ENCODE measurements at places on chromosomes 12 and 14. TPM values are rescaled to one million over a fixed set of nuclear protein-coding genes. Genes with fewer than 3 reads are reported as not detected.
A peak's percentile ranks its signal among the peaks of the same experiment; 100 is the strongest.

- DNase-seq: no peak
Measured at GRCh38 chr12:46217541-46218321, 51.1 kb downstream of the SLC38A1 start.

GRCh38 chr12:29797565-29798355, 14.0 kb upstream of the TMTC1 start:
- DNase-seq: no peak

GRCh38 chr12:58860056-58860787, 60.1 kb downstream of the LRIG3 start:
- DNase-seq: no peak

DNA sequence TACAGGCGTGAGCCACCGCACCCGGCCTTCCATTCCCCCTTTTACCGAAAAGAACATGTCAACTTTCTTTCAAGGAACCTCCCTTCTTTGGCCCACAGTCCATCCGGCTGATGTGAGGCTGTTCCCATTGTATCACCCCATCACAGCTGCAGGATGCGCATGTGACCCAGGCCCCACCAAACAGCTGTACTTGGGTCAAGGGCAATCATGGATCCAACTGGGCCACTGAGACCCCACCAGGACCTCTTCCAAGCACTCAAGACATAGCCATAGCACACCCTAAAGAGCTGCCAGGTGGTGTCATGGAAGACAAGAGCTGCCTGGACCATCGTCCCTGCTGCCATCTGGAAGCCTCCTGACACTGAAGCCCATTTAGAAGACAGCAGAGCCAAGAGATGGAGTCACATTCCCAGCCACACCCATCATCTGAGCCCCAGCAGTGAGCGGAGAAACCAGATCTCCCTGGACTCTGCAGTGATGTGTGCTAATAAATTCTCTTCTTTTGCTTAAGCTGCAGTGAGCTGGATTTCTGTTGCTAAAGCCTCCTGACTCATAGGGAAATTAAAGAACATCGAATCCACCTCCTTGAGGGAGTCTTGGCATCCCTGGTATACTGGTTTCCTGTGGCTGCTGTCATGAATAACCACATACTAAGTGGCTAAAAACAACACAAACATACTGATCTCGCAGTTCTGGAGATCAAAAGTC, 105.6 kb downstream of the KSR2 start:
- no peak for DNase-seq

DNA sequence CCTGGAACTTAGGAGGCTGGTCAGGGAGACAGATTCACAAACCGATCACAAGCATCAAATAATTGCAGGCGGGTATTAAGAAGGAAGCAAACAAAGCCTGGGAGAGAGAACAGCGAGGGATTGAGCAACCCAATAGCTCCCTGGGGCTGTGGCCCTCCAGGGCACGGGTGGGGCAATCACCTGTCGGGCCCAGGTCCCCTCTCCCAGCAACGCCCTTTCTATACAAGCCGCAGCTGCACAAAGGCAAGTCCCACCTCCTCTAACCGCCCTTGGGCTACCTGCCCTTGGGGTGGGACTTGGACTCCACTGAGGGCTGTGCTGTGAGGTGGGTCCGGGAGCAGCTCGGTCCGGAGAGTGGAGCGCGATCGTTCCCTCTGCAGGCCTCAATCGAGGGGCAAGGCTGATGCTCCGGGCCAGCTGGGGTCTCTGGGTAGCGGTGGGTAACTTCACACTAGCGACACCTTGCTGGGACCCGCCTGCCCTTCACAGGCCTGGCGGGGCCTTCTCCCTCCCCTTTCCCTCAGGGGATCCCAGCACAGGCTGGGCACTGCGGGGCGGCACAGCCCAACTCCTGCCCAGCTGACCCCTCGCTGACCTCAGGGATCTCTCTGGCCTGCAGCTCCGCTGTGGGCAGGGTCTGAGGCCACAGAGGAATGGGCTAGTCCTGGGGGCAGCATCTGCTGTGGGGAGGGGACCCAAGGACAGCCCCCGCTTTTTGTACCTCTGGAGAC, 8.0 kb downstream of the PHB2 start:
- peak; percentile 81 for DNase-seq

- no peak for DNase-seq
Measured at GRCh38 chr12:56120158-56120846, 2.2 kb downstream of the ZC3H10 start.

DNA sequence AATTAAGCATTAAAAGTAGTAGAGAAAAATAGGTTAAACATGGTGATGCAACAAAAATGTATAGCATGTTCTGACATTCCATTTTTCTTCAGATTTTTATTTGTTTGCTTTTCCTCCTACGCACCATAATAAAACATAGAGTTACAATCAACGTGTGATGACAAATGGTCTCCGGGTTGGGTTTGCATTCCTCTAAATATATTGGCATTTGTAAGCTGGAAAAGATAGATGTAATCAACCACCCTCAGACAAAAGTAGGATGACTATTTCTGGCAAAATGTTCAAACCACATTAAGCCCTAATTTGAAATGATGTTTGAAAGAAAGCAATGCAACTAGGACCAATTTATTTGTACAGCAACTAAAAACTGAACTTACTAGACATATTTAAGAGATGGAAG, 58.4 kb downstream of the SLC25A21 start:
- DNase-seq: no peak

- DNase-seq: no peak
Measured at GRCh38 chr12:68169213-68169889, 9.8 kb upstream of the IFNG start.

DNA sequence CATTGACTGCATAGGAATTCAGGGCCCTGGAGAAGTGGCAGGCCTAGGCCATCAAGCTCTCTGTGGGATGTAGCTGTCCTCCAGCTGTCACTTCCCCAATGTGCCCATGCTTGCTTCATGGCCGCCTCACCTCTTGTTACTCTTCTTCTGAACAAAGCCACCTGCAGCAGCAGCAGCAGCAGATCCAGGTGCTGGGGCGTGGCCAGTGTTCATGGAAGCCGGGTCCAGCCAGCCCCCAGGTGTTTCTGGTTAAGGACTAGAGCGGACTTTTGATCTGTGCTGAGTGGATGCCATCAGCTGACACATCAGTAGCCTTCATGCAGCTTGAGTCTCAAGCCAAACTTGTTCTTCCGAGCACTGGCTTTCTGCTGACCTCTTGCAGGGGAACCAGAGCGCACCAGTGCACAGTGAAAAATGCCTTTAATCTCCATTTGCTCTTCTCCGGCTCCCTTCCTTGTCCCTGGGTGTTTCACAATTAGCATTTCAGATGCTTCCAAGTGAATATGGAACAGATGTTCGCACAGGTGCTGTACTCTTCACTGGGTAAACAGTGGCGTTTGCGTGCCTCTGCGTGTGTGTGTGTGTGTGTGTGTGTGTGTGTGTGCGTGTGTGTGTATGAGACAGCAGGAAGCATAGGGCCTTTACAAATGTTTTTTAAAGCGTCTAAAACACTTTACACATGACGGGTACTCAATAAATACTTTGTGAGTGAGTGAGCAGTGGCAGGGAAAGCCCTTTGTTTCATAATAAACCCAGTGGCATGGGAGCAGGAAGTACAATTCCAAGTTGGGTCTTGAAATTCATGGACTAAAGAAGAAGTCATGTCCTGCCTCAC, 20.1 kb downstream of the TPCN1 start:
- DNase-seq: peak; percentile 78

DNA sequence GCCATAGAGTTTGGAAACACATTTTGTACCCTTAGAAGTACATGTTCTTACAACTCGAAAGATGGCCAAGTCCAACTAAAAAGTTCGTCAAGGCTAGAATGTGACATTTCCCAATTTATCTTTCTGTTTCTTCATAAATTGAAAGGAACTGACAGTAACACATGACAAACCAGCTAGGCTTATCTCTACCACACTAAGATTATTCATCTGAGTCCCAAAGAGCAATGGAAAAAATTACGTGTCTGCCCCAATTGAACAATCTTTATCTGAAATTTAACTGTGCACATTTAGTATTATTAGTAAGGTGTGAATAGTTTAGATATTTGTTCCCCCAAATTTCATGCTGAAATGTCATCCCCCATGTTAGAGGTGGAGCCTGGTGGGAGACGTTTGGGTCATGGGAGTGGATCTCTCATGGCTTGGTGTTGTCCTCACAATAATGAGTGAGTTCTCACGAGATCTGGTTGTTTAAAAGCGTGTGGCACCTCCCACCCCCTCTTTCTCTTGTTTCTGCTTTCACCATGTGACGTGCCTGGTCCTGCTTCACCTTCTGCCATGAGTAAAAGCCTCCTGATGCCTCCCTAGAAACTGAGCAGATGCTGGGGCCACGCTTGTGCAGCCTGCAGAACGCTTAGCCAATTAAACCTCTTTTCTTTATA, 13.3 kb downstream of the CPM start:
- DNase-seq: no peak

DNA sequence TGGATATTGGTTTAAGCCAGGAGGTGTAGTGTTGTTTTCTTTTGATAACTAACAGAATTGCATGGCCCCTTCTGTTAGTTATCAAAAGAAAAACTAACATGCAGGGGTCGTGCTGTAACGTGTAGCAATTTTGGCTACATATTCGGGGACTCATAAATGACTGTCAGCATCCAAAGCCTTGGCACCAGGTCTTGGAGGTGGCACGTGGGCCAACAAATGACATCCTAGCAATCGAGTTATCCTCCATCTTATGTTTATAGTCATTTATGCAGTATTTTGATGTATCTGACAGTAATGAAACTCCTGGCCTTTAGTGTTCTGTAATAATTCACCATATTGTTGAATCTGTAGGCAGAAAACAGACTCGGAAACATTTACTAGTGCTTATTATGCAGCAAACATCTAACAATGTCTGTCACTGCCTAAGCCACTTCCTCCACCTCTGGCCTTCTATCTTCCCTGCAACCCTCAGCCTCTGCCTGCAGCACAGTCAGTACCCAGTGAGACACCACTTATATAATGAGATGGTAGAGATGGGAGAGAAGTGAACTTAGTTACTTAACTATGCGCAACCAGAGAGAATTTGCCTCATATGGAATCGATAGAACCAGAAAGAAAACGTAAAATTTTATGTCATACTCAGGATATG, 184.6 kb downstream of the AEBP2 start:
- DNase-seq: no peak

- no peak for DNase-seq
Measured at GRCh38 chr14:52272375-52272774, 4.9 kb downstream of the PTGDR start.

GRCh38 chr12:93127582-93128331, 198.7 kb upstream of the EEA1 start:
- DNase-seq: peak; percentile 88

DNA sequence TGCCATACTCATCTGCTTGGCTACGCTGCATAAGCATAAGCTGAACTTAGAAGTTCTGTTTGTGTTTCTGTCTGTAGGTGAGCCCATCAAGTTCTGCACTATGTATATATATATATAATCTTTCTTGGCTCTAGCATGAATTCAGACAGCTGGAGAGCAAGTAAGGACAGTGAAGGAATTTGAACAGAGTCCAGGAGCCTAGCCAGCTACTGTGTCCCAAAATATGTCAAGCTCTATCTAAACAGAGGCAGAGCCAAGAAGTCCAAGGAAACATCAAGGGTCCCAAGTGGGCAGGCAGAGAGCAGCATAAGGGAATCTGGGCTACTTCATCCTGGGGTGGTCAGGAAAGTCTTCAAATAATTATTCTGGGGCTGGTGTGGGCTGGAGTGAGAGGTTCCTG, 118.5 kb upstream of the NPAS3 start:
- DNase-seq: no peak

DNA sequence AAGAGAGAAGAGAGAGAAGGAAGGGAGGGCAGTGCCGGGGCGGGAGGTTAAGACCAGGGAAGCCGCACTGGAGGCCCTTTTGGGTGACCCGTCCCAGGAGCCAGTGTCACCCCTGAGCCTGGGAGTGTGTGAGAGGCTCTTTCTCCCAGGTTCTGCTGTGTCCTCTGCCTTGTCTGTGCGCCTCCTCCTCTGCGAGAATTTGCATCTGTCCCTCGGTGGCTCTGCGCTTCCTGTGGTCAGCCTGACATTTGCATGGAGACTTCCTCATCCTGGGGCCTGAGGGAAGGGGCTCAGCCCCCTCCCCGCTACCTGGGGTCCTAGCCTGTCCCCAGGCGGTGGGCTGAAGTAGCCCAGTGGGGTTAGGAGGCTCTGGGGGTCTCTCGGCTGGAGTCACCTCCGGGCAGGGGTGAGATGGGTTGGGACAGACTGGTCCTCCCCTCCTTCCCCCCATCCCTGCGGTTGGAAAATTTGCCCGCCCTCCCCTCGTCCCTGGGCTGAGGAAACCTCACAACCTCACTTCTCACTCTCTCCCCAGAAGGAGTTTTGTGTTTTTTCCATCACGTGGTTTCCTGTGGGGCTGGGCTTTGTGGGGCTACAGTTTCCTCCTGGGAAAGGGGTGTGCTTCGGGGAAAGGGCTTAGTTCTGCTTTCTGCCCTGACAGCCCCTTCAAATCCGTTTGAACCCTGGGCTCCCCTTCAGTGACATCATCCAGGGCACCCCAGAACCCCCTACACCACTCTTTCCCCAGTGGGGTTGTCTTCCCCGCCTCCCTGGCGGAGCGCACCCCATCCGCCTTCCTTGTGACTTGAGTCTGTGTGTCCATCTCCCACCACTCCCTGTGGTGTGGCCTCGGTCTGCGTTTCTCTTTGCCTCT, 2.5 kb downstream of the PTPN6 start:
- no peak for DNase-seq

DNA sequence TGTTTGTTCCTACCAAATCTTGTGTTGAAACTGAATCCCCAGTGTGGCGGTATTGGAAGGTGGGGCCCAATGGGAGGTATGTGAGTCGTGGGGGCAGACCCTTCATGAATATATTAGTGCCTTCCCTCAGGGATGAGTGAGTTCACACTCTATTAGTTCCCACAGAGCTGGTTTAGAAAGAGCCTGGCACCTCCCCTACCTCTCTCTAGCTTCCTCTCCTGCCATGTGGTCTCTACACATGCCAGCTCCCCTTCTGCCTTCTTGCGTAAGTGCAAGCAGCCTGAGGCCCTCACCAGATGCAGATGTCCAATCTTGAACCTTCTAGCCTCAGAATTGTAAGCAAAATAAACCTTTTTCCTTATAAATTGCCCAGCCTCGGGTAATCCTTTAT, 105.8 kb downstream of the SPTSSA start:
- DNase-seq: no peak

- DNase-seq: no peak
Measured at GRCh38 chr12:107125833-107126232, 32.5 kb upstream of the CRY1 start.

TRIM9 gene
- 0.76 TPM for total RNA-seq

SLC7A8 gene
- total RNA-seq: 54.6 TPM

KRT83 gene
- not detected for total RNA-seq

TWF1 gene
- 144 TPM for total RNA-seq

CLEC1A gene
- total RNA-seq: 3.0 TPM

MYL2 gene
- not detected for total RNA-seq
